CD8-positive, alpha-beta T cell (primary cell): ENCODE measurements at places on chromosomes 3 and 15.

DNA sequence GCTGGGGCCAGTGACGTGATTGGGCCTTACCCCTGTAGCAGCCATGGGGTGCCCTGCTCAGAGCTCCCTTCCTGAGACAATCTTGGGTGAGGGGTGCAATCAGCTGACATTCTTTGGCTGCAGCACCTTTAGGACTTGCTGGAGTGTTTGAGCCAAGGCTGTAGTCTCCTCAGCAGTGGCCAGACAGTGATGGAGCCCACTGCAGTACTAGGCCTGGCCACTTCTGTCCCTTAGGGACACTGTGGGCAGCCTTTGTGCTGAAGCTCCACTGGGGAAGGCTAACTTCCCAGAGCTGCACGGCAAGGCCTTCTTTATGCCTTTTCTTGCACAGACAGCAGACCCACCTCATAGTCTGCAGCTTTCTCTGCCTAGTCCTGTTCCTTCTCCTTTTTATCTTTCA is 284.9 kb upstream of the IGF1R start:
- DNase-seq: no peak

- no peak for DNase-seq
These were observed 28.1 kb upstream of the FURIN start for GRCh38 chr15:90840157-90840855.

- DNase-seq: no peak
These were observed 181.0 kb upstream of the FEZF2 start for GRCh38 chr3:62554264-62554799.

GRCh38 chr3:97822359-97822775 is 556 bp downstream of the CRYBG3 start:
- peak; percentile 17 for DNase-seq

DNA sequence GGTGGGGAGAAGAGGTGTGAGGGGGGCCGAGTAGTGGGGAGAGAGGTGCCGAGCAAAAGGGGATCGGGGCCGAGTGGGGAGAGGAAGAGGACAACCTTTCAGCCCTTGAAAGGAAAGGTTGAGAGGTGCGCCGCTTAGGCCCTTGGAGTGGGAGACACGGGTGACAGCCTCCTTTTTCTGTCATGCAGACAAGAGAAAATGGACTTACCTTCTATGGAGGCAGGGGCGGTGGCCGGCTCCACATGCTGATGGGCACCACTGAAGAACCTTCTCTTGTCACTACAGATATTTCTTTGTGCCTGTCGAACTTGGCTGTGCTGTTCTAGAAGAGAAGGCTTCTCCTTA is 421 bp downstream of the KLHL18 start:
- no peak for DNase-seq

GRCh38 chr15:35624881-35625280 is 78.9 kb upstream of the DPH6 start:
- DNase-seq: no peak

GRCh38 chr15:75192307-75192706 is 9.4 kb upstream of the C15orf39 start:
- no peak for DNase-seq

DNA sequence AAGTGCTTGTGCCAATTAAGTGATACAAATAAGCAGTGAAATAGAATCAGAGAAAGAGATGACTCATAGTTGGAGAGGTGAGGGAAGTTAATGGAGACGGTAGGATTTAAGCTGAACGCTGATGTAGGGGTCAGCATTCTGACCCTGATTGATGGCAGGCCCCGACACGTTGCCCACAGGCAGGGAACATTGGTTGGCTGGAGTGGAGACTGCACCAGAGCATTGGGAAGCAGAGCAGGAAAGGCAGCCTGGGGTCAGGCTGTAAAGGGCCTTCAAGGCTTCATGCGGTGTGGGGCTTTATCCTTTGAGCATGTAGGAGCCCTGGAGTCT is 68.6 kb downstream of the DCUN1D1 start:
- DNase-seq: no peak

GRCh38 chr3:23330568-23330967 is 127.4 kb downstream of the UBE2E2 start:
- DNase-seq: no peak

- DNase-seq: no peak
These were observed 151.0 kb downstream of the TJP1 start for GRCh38 chr15:29670998-29671981.

- DNase-seq: no peak
These were observed 59.7 kb upstream of the TAMM41 start for GRCh38 chr3:11906407-11906806.

GRCh38 chr3:24160424-24161095 is 215.5 kb downstream of the NR1D2 start:
- no peak for DNase-seq

DNA sequence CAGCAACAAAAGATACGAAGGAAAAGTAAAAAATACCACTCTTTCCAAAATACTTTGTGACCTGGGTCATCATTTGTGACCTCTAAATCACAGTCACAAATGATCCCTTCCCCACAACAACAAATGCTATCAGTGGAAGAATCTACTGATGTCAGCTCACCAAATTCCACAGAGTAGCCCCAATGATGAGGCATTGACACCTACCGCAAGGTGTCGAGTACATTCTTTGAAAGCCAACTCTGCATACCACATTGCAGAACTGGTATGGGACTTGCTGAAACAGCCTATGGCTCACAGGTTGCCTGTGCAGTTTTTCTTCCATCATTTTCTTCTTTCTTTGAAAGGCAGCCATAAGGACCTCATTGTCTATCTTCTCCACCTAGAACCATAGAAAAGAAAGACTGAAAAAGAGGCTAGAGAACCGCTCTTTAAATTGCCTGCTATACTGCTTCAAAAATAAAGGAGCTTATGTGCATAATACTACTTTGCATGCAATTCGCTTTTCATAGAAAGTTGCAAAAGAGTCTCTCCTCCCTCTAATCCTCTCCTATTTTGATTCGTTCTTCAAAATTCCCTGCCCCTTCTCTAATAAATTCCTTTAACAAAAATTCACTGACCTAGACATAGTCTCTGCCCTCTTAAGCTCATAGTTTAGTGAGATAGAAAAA is 21.4 kb upstream of the KPNA1 start:
- no peak for DNase-seq

DNA sequence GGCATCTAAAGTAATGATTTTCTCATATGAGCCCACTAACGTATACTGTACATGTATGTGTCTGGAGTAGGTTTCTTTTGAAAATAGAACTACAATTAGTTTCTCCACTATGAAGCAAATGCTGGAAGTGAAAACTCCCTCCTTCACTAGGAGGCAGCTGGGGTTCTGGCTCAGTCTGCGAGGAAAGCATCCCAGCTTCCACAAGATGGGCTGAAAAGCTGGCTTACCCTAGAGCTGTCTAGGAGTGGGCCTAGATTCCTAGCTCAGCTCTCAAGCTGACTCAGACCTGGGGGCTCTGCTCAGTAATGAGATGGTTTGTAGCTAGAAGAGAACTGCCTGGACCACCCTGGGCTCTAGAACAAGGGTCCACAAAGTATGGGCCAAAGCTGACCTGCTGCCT is 268.3 kb downstream of the THRB start:
- DNase-seq: no peak

DNA sequence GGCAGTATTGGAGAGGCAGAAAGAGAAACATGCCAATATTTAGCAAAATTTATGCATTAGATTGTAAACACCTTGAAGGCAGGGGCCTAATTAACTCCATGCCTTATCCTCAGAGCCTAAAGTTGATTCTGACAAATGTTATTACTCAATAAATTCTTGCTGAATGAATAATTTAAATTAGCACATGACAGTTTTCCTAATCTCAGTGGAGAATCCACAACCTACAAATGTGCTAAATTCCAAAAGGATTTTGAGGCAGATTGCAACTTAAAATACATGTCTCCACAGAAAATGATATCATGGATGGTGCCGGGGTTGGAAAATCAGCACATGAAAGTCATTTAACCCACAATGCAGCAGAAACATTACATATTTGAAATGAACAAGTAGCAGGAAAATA is 41.1 kb upstream of the NANOGP8 start:
- no peak for DNase-seq

- DNase-seq: no peak
These were observed 114.4 kb downstream of the NTRK3 start for GRCh38 chr15:88142121-88142520.

DNA sequence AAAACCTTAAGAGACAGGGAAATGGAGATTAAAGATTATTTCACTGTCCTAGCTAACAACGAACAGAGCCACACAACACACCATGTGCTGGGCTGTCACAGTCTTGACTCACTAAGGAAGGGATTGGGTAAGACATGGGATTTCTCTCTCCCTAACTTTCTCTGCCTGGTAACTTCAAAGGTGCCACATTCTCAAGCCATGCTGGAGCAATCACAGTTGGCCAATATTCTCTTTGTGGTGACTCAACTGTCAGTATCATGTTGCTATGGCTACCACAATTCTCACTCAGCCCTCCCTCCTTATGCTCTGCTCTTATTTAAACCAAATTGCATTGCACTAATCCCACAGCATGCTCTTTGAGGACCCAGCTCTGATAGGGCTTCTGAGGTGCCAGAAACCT is 74.0 kb downstream of the OXNAD1 start:
- DNase-seq: peak; percentile 79
